ENCODE measurements at places on chromosomes 7 and 10. TPM values are rescaled to one million over a fixed set of nuclear protein-coding genes. Genes with fewer than 3 reads are reported as not detected.
A peak's percentile ranks its signal among the peaks of the same experiment; 100 is the strongest.

DNA sequence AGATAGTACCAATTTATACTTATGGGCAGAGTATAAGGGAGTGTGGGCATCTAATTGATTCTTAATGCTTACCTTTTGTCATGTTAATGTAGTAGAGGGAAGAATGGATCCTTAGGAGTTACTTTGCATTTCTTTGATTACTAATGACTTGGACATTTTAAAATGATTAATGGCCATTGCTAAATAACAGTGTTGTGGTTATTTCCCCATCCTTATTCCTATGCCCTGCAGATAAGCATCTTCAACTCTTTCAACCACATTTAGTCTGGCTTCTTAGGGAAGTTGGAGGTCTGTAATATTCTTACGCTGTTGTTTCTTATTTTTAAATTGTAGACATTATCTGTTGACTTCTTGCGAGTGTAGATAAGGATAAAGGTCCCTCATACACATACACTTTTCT, 37.2 kb downstream of the KAT6B start:
- no peak for DNase-seq

DNA sequence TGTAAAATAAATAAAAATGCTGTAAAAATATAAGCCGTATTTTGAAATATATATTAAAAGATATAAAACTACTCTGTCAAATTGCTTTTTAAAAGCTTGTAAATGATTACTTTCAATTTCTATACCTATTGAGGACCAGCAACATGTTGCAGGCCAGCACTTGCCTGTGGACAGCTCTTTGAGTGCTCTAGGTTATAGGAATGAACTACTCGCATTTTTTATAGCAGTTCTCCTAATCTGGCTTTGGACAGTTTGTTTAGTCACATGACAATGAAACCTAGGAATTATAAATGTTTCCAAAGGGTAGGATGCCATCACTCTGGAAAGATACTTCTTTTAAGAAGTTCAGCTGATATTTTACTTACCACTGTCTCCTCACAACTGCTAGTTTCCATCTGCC, 117.7 kb upstream of the PTPRZ1 start:
- no peak for DNase-seq

DNA sequence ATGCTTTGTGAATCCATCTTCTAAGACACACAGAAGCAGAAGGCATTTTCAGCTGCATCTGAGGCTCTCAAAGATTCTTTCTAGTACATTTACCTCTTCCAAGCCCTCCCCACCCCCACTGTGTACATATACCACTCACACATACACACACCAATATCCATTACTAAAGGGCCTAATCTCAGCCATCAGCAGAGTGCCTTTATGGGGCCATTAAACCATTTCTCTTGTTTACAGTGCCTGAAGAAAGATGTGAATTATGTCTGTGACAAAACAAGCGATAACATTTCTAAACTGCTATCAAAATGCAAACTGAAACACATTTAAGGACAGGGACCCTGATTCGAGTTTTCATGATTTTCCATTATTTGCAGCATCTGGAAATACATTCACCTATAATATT, 40.0 kb downstream of the ETV1 start:
- DNase-seq, result no peak

GRCh38 chr10:1516492-1517165, 220.7 kb downstream of the ADARB2 start:
- no peak for DNase-seq

DNA sequence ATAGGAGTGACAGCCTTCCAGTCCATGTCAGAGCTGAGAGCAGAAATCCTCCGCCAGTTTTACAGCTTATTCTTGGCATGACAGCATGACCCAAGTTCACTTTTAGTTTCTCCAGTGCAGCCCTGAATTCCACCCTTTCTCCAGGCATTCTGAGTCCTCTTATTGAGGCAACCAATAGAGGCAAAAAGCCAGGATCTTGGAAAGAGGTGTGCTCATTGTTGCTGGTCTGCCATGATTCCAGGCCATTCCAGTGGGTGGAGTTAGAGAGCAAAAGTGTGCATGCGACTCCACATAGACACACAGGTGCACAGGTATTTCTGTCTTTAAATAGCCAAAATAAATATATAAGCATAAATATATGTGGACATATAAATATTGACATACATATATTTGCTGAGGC, 224.7 kb upstream of the ADARB2 start:
- no peak for DNase-seq

DNA sequence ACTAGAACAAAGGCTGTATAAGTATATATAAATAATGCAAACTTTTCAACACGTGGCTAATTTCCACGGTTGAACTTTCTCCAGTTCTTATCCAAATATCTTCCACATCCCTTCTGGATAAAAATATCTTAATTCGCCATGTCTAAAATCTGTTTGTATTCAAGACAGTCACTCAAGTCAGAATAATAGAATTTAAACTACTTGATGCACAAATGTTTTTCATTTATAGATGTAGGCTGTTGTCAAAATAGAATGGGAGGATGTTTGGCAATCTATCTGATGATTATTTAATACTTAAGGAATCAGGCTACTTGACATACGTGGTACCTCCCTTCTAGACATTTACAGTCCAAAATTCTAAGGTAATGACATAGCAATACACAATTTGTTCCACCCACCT, 204.3 kb downstream of the TWIST1 start:
- DNase-seq, result no peak

DNA sequence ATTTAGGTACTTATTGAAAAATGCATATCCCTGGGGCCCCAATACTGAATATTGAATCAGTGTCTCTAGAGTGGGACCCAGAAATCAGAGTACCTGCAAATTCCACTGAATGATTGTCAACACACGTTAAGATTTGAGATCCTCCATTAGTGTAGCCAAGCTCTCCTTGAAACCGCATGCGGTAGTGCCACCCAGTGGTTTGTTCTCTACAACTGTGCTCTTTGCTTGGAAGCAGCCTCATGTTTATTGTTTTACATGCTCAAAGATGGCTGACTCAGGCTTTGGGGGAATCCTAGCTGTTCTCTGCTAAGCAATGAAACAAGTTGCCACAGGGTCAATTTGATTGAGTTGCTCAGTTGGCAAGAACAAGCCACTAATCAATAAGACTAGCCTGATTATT, 340.2 kb upstream of the CELF2 start:
- peak; percentile 51 for DNase-seq

- no peak for DNase-seq
Observed at GRCh38 chr10:85157206-85157605, 828.8 kb downstream of the CCSER2 start.

DNA sequence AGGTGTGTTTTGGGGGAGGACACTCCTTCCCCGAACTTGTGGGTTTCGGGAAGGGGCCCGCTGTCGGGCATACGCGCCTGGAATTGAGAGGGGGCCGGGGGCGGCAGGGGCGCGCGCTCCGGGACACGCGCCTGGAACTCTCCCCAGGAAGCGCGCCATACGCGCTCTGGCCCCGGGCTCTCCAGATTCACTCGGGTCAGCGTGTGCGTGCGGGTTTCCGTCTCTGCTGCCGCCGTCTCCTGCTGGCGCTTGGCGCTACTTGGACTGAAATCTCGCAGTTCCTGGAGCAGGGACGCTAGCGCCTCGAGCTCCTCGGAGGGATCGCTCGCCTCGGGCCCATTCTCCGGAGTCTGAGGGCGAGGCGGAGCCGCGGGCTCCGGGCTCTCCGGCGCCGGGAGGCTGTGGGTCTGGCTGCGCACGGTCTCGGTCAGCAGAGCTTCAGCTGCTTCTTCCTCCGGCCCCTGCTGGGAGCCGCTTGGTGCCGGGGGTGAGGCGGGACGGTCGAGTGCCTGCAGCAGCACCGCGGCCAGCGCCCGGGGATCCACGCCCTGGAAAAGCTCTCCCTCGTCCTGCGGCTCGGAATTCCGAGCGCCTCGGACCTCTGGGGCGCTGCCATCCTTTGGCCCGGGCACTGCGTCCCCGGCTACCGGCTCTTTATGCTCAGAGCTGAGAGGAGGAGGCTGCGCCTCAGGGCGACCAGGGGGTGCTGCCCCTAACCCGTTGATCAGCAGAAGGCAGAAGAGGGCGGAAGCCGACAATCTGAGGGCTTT, 1.1 kb downstream of the VGF start:
- no peak for DNase-seq

GRCh38 chr7:30800785-30801252, 29.6 kb downstream of the MINDY4 start:
- peak; percentile 28 for DNase-seq

GRCh38 chr10:71125749-71126107, 86.6 kb upstream of the UNC5B start:
- DNase-seq, result no peak

DNA sequence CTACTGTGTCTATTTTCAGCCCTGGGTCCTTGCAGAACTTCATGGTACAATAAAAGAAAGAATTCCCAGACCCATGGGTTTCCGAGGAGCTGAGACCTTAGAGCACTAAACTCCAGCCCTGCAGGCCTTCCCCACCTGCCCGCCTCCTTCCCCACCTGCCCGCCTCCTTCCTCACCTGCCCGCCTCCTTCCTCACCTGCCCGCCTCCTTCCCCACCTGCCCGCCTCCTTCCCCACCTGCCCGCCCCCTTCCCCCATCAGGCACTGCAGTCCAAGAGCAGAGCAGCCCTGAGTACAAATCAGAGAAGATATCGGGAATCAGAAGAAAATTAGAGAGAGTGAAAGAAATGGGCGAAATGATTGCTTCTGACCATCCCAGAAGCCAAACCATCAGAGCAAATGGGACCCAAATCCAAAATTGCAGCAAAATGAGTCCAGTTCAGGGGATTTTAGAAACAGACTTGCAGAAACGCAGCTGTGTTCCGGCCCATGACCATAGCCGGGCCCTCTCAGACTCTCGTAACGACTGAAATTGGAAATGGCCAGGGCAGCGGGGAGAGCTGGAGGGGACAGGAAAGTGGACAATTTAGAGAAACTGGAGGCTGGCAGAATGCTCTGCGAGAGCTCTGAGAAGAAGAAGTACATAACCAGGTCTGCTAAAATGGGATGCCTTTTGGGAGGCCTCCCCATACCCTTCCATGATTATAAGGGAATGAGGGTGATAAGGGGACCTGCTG, 568.4 kb downstream of the TCERG1L start:
- no peak for DNase-seq

Gene CALML5
- total RNA-seq, result not detected

Gene SFTPD
- total RNA-seq, result not detected

Gene ELMO1
- total RNA-seq, result 97.2 TPM

Gene LRGUK
- 0.14 TPM for total RNA-seq

Gene GARIN1A
- total RNA-seq, result 2.6 TPM

Gene C7orf33
- total RNA-seq, result not detected
